ENCODE measurements at places on chromosomes 2 and 18.
A peak's percentile ranks its signal among the peaks of the same experiment; 100 is the strongest.

GRCh38 chr18:69956057-69956456 is 8.4 kb upstream of the CD226 start:
- no peak for DNase-seq
- H3K27ac ChIP-seq = no peak overlapping the region
- H3K4me3 ChIP-seq = no peak overlapping the region
- no peaks in the 10 kb centered on the region for H3K36me3 ChIP-seq
- peaks cover 12% of the 10 kb centered on the region for H3K4me1 ChIP-seq

GRCh38 chr2:164717000-164717803 is 95.9 kb upstream of the GRB14 start:
- H3K27me3 ChIP-seq = no peaks in the 10 kb centered on the region
- H3K36me3 ChIP-seq = no peaks in the 10 kb centered on the region
- H3K4me1 ChIP-seq = peaks cover 9% of the 10 kb centered on the region

DNA sequence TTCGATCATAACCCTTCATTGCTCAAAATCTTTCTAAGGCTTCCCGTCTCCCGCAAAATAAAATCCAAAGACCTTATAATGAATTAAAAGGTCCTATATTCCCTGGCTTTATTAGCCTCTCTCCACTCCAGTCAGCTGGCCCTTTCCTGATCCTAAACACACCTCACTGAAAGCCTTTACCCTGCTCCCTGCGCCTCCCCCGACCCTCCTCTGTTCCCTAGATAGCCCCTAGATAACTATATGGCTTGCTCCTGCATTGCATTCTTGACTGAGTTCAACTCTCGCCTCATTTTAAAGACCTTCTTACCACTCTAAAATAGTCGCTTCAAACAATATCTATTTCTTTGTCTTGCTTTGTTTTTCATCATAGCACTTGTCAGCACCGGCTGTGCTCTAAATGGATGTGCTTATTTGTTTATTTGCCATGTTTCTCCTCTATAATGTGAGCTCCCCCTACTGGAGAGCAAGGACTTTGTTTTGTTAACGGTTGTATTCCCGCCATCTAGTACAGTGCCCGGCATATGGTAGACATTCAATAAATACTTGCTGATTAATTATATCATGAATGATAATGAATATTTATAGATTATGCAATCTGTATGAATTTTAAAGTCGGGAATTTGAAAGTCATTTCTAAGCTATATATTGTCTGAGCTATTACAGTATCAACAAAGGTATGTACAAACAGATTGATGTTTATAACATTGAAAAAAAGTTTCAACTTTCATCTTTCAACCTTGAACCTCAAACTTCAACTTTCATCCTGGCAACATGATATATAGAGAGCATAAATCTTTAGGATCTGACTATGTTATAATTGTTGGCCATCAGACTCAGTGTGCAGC is 32.4 kb upstream of the VIT start:
- DNase-seq = no peak
- no peaks in the 10 kb centered on the region for H3K36me3 ChIP-seq
- no peak overlapping the region for H3K4me3 ChIP-seq
- peaks cover 13% of the 10 kb centered on the region for H3K4me1 ChIP-seq
- no peaks in the 10 kb centered on the region for H3K27me3 ChIP-seq
- H3K27ac ChIP-seq = no peak overlapping the region

- peaks cover 13% of the 10 kb centered on the region for H3K4me1 ChIP-seq
- H3K27ac ChIP-seq = no peak overlapping the region
- DNase-seq = no peak
- peaks cover 2% of the 10 kb centered on the region for H3K27me3 ChIP-seq
- H3K4me3 ChIP-seq = peak overlapping the region; percentile 35
- H3K36me3 ChIP-seq = peaks cover 9% of the 10 kb centered on the region
Observed at GRCh38 chr2:240796543-240797499, 23.2 kb downstream of the KIF1A start.

- peaks cover 22% of the 10 kb centered on the region for H3K4me1 ChIP-seq
- H3K27ac ChIP-seq = no peak overlapping the region
- H3K27me3 ChIP-seq = peaks cover 16% of the 10 kb centered on the region
Observed at GRCh38 chr2:23385351-23385747, 370 bp downstream of the KLHL29 start.

GRCh38 chr2:55114082-55114481 is 63.8 kb upstream of the RTN4 start:
- peaks cover 26% of the 10 kb centered on the region for H3K4me1 ChIP-seq
- H3K36me3 ChIP-seq = no peaks in the 10 kb centered on the region
- H3K4me3 ChIP-seq = no peak overlapping the region
- DNase-seq = no peak
- no peak overlapping the region for H3K27ac ChIP-seq

GRCh38 chr2:113834051-113834730 is 55.7 kb upstream of the ACTR3 start:
- no peak overlapping the region for H3K4me3 ChIP-seq
- H3K27ac ChIP-seq = no peak overlapping the region
- peaks cover 2% of the 10 kb centered on the region for H3K27me3 ChIP-seq
- DNase-seq = no peak

GRCh38 chr2:97994476-97994875 is 1.3 kb downstream of the TMEM131 start:
- no peak for DNase-seq
- peak overlapping the region; percentile 99 for H3K4me3 ChIP-seq
- H3K27ac ChIP-seq = peak overlapping the region; percentile 94
- H3K36me3 ChIP-seq = peaks cover 3% of the 10 kb centered on the region

DNA sequence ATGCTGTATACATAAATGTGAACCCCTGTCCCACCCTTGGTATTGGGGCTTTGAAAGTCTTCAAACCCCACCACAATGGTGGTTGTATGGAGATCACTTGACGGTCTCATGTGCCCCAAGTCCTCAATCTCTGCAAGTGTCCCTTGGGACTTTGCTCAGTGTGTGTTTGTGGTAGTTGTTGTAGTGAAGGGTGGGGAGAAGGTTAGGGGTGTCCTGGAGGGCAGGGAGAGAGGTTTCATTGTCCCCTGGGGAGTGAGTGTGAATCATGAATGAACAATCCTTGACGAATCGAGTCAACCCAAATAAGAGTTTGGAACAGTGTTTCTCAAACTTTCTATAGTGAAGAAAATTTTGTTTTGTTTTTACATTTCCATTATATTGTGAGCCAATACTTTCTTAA is 28.1 kb downstream of the COL4A3 start:
- no peak overlapping the region for H3K27ac ChIP-seq
- H3K27me3 ChIP-seq = peaks cover 1% of the 10 kb centered on the region
- H3K4me1 ChIP-seq = no peaks in the 10 kb centered on the region
- no peaks in the 10 kb centered on the region for H3K36me3 ChIP-seq

- no peak overlapping the region for H3K27ac ChIP-seq
- H3K4me3 ChIP-seq = no peak overlapping the region
Observed at GRCh38 chr2:234991793-234992192, 40.0 kb downstream of the SH3BP4 start.

DNA sequence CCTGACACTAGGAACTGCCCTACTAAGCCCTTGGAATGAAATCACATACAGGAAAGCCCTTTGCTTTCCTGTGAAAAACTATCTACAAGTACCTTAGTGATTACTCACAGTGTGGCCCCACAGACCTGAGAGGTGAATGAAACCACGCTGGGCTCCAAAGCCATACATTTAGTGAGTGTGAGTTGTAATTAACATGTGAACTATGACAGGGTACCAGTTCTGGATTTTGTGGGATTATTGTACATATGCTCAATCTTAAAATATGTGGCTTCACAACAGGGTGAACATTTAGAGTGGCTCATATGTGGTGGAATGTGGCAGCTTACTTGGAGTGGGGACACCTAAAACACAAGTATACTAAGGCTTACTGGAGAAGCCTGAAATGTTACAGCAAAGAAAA is 12.3 kb downstream of the KCTD1 start:
- H3K4me3 ChIP-seq = no peak overlapping the region
- H3K4me1 ChIP-seq = no peaks in the 10 kb centered on the region
- H3K27ac ChIP-seq = no peak overlapping the region

DNA sequence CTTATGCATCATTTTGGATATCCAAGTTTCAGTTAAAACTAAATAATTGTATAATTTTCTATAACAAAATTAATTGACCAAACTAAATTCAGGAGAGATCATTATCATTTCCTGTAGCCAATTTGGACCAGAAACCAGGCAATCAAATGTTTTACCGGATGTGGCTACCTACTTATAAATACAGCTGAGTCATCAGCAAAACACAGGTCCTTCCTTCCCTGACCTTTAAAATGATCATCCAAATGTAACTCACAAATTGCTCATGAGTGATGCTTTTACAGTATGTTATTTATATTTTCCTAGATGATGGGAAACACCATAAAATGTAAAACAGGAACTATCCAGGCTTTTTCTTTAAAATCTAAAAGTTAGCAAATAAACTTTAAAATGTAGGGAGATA is 133.7 kb downstream of the CBLN2 start:
- no peak for DNase-seq
- H3K27me3 ChIP-seq = no peaks in the 10 kb centered on the region
- H3K27ac ChIP-seq = no peak overlapping the region
- H3K36me3 ChIP-seq = peaks cover 4% of the 10 kb centered on the region
- no peak overlapping the region for H3K4me3 ChIP-seq

DNA sequence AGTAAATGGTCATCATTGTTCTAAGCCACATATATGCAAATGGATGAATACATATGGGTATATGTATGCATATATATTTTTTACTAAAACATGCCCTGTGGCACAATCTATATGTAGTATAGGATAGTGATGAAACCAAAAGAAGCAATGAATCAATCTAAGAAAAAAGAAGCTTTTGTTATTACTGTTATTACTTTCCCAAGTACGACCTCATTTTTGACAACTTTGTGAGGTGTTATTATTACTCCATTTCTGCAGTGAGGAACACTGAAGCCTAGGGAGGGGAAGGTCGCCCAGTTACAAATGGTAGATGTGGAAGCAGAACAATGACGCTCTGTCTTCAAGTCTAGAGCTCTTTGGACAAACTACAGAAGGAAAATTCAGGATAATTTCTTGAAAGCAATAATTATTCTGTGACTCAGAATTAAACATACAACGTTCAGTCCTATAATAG is 38.3 kb downstream of the STAT4 start:
- no peak overlapping the region for H3K27ac ChIP-seq
- H3K4me1 ChIP-seq = no peaks in the 10 kb centered on the region
- H3K27me3 ChIP-seq = no peaks in the 10 kb centered on the region

GRCh38 chr2:232113821-232114220 is 152.3 kb downstream of the DIS3L2 start:
- H3K36me3 ChIP-seq = peaks cover 20% of the 10 kb centered on the region
- H3K27ac ChIP-seq = no peak overlapping the region
- no peak for DNase-seq
- H3K27me3 ChIP-seq = peaks cover 2% of the 10 kb centered on the region

GRCh38 chr2:215260097-215260677 is 51.7 kb upstream of the ATIC start:
- DNase-seq = no peak
- H3K36me3 ChIP-seq = no peaks in the 10 kb centered on the region
- no peaks in the 10 kb centered on the region for H3K4me1 ChIP-seq
- H3K27ac ChIP-seq = no peak overlapping the region
- no peaks in the 10 kb centered on the region for H3K27me3 ChIP-seq

DNA sequence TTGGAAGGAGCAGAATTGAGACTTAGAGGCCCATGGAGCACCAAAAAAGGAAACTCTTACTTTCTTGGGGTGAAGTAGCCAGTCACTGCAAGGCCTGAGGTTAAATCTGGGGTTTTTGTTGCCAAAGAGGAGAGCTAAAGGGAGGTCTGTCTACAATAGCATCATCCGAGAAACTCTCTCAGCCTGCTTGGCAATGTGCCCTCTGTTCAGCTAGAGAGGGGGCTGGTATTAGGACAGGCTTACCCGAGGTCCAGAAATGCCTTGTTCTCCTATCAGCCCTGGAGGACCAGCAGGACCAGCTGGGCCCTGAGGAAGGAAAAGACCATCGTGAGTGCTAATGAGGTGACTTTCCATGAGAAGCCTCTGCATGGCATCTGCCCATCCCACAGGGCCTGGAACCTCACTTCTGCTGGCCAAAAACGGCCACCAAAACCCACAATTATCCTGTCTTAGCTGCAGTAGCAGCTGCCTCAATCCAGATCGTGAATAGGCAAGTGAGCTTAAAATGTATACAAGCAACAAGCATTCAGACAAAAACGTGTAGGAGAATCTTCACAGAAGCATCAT is 61.6 kb downstream of the COL6A3 start:
- H3K36me3 ChIP-seq = no peaks in the 10 kb centered on the region
- no peak for DNase-seq
- H3K27ac ChIP-seq = no peak overlapping the region
- H3K4me3 ChIP-seq = no peak overlapping the region

- DNase-seq = peak; percentile 23
- peaks cover 1% of the 10 kb centered on the region for H3K27me3 ChIP-seq
- no peak overlapping the region for H3K4me3 ChIP-seq
- H3K36me3 ChIP-seq = no peaks in the 10 kb centered on the region
- no peak overlapping the region for H3K27ac ChIP-seq
Observed at GRCh38 chr2:228048838-228049490, 132.5 kb downstream of the SPHKAP start.

DNA sequence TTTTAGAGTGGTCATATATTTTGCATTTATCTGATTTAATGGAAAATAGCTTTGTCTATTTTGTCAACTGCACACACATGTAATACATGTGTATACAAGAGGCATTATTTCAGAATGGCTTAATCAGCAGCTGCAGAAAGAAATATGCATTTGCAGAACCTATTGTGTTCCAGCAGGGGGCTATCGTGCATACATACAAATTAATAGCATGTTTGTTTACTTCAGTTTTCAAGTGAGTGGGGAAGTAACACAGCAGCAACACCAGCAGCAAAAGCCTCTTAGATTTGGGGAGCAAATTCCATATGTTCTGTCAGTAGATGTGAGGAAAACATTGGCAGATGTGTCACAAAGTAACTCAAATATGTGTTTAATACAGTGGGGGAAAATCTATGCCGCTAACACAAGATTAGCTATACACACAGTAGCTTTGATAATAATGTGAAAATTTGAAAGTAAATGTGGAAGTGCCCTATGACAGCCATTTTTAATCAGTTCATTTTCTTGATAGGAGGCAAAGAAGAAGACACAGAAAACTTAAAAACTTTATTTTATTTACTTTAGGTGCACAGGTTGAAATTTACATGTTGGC is 218.1 kb downstream of the WDR7 start:
- peak overlapping the region; percentile 44 for H3K27ac ChIP-seq
- H3K4me1 ChIP-seq = peaks cover 13% of the 10 kb centered on the region
- no peak overlapping the region for H3K4me3 ChIP-seq
- DNase-seq = peak; percentile 26
- no peaks in the 10 kb centered on the region for H3K36me3 ChIP-seq
- no peaks in the 10 kb centered on the region for H3K27me3 ChIP-seq

- no peak overlapping the region for H3K4me3 ChIP-seq
- DNase-seq = no peak
- H3K36me3 ChIP-seq = no peaks in the 10 kb centered on the region
Observed at GRCh38 chr18:71936744-71937143, 607.4 kb downstream of the CBLN2 start.

- H3K36me3 ChIP-seq = no peaks in the 10 kb centered on the region
- DNase-seq = no peak
- H3K4me1 ChIP-seq = no peaks in the 10 kb centered on the region
- H3K27me3 ChIP-seq = peaks cover 3% of the 10 kb centered on the region
Observed at GRCh38 chr2:173658946-173659371, 304.3 kb downstream of the CDCA7 start.
